Stimulated activated CD4-positive, alpha-beta T cell treated with anti-CD3 and anti-CD28 coated beads, Interleukin-12 subunit alpha, Interleukin-12 subunit beta, amount 100 ng/mL, for 4 hours (primary cell): ENCODE measurements at places on chromosomes 6 and 20.

GRCh38 chr20:1119524-1119923 lies 1.1 kb downstream of the PSMF1 start:
- no peak for DNase-seq

- no peak for DNase-seq
Observed at GRCh38 chr6:129661536-129662405, 48.2 kb downstream of the ARHGAP18 start.

GRCh38 chr6:4323322-4323721 lies 187.9 kb upstream of the ECI2 start:
- DNase-seq, result no peak

- no peak for DNase-seq
Observed at GRCh38 chr20:59664421-59664941, 60.1 kb downstream of the PHACTR3 start.

DNA sequence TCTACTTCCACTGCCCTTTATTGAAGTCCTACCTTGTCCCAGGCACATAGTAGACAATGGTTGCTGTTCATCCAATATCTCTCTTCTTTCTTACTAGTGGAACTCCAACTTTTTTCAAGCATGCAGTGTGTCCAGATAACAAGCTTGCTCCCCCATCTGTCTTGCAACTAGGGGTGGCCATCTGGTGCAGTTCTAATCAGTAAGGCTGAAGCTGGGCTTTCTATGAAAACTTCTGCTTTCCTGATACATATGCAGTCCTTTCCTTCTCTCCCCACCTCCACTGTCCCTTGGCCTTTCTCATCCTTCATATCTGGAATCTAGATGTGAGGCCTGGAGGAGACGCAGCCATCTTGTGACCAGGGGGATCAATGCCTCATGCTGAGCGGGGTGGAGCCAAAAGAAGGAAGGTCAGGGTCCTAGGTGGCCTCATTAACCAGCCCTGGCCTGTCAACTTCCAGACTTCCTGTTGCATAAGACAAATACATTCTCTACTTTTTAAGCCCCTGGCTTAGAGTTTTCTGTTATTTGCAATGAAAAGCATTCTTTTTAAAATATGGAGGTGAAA lies 59.6 kb upstream of the ZFP64 start:
- DNase-seq, result no peak

DNA sequence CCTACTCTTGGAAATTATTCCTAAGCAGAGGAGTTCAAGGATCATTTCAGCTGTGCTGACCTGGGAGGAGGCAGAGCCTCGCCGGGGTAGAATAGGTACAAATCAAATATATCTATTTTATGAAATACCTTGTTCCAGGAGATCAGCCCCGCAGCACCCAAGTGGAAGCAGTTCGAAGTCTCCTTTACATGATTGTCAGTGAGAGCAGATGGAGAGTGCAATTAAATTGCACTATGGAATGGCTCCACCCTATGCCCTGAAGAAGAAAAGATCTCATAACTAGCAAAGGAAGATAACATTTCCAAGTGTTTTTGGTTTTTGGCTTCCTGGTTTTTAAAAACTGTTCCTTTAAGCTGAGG lies 31.4 kb downstream of the DUSP22 start:
- no peak for DNase-seq

DNA sequence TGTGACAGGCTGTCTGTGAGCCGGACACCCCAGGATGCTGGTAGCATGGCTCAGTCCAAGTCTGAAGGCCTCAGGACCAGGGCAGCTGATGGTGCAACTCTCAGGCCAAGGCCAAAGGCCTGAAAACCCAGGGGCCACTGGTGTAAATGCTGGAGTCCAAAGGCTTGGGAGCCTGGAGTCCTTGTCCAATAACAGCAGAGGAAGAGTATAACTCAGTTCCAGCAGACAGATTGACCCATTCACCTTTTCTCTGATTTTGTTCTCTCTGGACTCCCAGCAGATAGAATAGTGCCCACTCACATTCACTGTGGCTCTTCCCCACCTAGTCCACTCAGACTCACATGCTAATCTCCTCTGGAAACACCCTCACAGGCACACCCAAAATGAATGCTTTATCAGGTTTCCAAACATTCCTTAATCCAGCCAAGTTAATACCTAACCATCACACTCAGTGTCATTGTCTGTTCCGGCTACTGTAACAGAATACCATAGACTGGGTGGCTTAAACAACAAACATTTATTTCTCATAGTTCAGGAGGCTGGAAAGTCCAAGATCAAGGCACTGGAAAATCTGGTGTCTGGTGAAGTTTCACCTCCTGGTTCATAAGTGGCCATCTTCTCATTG lies 5.0 kb upstream of the TRAF3IP2 start:
- no peak for DNase-seq

- DNase-seq, result no peak
Observed at GRCh38 chr6:37531026-37531425, 31.3 kb upstream of the CCDC167 start.

DNA sequence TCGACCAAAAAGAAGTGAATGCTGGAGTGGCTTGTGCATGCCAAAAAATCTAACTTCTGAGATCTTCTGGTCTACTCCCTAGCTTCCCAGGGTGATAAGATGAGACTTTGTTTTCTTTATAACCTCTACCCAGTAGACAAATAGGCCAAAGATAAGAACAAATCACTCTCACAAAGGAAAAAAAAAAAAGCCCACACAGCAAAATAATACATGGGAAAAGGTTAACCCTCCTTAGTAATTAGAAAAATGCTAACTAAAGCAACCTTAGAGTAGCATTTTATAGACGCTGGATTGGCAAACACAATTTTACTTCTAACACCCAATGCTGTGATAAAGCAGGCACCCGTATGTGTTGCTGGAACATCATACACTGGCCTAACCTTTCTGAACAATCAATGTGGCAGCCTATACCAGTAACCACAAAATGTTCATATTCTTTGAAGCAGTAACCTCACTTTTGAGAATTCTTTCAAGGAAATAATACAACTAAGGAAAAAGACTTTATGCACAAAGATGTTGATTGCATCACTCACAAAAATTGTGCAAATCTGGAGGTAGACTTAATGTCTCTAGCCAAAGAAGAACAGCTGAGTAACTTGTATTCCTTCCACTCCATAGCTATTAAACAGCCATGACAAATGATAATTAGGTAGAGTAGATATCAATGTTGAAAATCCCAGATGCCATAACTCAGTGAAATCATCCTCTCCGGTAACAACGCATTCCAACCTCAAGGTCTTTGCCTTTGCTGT lies 116.3 kb upstream of the QKI start:
- no peak for DNase-seq

- DNase-seq, result no peak
Observed at GRCh38 chr20:50595433-50595895, 85.3 kb downstream of the PTPN1 start.

- DNase-seq, result no peak
Observed at GRCh38 chr20:10454151-10454750, 19.1 kb downstream of the SLX4IP start.

DNA sequence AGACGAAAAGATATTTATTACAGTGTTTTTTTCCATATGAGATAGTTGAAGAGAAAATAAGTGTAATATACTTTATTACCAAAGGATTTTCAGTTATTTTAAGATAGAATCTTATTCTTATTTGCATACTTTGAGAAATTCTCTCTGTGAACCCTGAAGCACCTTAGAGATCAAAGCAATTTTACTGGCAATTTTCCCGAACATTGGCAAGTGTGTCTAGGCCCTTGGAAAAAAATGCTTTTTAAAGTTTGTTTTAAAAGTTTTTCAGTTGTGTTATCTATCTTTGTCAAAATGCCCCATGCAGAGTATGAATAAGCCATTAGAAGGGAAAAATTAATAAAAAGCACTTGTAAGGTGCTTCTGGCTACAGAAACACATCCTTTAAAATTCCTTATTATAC lies 276.8 kb upstream of the HSF2 start:
- no peak for DNase-seq

DNA sequence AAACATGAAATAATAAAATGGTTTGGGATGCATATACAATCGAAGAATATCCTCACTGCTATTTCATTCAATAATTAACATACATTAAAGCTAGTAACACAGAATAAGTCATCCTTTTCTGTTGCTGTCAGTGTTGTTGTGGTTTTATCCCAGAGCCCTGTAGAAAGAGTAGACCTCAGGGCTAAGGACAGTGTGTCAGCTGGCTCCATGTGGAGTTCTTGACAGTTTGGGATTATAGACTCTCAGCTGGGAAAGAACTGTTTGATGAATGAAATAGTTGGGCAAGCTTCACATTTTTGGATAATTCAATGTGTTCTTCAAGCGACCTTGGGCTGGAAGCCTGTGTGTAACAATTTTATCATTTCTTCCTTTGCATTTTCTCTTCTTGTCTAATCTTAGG lies 10.1 kb downstream of the UTRN start:
- DNase-seq, result no peak

DNA sequence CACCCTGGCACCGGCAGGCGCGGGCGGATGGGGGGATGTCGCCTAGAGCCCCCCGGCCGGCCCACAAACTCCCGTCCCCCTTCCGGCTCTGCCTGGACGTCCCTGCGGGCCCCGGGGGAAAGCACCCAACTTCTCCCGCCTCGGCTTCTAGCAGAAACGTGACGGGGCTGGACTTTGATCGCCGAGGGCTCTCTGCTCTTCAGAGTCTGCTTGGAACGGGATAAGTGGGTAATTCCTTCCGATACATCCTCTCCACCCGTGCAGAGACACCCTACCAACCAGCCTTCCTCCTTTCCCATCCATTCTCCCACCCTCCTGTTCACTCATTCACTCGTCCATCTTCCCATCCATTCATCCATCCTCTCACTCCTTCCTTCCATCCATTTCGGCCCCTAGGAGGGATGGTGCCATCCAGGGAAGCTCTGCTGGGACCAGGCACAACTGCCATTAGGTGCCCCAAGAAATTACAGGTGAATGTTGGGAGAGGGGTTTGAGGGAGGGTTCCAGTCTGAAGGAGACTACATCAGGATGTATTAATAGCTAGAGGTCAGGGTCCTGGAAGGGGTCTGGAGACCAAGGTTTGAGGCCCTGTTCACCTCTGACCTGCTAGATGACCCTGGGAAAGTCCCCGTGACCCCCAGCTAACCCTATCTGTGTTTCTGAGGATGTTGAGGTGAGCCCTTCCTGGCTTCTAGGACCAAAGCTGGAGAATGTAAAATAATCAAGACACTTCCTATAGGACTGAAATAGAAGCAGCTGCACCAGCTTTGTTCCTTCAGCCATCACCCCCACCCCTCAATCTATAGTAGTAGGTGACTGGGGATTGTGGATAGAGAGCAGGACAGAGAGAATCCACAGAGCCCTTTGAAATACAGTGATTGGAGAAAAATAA lies 538 bp downstream of the TTLL9 start:
- no peak for DNase-seq

DNA sequence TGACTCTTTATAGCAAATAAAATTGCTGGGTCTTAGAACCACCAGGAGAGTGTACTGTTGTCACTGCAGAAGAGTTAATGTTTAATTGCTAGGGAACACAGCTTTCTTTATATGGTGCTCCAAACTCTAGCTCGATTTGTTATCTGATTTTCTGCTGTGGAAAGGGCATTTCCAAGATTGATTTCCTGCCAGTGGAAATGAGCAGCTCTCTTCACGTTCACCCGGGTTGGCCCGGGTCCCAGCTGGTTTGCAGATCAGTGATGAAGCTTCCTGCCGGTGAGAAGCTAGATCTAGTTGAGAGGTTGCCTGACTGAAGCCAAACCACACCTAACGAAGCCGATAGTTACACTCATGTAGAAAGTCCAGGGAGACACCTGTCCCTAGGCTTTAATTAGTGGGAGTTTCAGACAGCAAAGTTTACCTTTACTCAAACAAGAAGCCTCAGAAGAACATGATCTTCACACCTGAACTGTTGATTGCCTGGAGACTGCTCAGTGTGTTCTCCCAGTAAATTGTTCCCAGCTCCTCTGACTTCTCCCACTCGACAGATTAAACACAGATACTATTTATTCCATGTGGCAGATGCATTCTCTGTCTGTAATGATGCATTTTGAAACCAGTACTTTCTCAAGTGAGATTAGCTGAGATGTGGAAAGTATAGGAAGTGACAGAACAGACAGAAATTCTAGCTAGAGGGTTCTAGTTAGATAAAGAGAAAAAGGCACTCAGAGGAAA lies 27.8 kb downstream of the PAQR8 start:
- DNase-seq, result no peak

- no peak for DNase-seq
Observed at GRCh38 chr6:65149841-65150240, 557.2 kb downstream of the EYS start.

DNA sequence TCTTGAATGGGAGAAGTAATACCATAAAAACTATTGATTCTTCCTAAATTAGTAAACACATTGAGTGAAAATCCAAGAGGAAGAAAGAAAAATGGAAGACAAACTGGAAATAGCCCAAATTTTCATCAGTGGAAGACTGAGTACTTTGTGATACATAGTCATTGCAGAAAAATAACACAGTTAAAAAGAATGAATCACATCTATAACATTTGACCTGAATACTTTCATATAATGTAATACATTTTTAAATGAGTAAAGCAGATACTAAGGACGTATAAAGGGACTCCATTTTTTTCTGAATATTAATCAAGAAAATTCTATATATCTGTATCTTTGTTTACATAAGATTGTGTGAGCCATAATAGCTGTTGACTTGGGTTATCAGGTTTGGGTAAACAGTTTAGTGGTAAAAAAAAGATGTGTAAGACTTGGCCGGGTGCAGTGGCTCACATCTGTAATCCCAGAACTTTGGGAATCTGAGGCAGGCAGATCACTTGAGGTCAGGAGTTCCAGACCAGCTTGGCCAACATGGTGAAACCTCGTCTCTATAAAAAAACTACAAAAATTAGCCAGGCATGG lies 4.3 kb upstream of the SLC17A2 start:
- no peak for DNase-seq

DNA sequence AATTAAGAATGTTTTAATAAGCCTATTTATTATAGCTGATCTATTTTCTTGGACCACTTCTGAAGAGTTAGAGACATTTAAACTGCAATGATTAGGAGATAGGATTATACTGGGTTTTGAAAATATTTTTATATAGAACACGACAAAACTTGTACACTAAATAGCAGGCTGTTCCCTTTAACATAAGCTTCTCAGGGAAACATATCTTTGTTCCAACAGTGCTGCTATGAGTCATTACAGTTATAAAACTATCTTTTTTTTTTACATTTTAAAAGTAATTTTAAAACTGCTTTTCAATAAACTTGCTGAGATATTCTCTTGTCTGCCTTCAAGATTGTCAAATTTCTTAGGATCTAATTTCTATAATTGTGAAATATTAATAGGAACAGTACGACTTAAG lies 389.1 kb downstream of the ARHGAP18 start:
- DNase-seq, result no peak

GRCh38 chr6:44538807-44539201 lies 151.3 kb downstream of the CDC5L start:
- no peak for DNase-seq

DNA sequence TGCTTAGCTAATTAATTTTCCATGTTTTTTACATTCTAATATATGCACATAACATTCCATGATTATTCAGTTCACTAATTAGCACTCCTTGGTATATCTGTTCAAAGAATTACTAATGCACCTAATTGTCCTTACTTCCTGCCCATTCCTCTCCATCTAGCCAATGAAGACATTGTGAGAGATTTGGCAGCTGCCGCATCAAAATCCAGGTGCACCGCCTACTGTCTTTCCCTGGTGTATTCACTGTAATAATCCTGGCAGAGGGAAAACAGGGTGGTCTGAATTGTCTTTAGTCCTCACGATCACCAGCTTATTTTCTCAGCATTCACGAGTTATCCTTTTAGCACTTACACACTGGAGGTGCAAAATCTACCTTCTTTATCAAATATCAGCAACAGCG lies 61.0 kb upstream of the SCGN start:
- DNase-seq, result no peak

GRCh38 chr6:166814390-166814789 lies 142.0 kb downstream of the RNASET2 start:
- DNase-seq, result no peak

GRCh38 chr20:20012541-20012940 lies 4.6 kb upstream of the NAA20 start:
- no peak for DNase-seq
